ENCODE measurements at places on chromosomes 16 and 17. TPM values are rescaled to one million over a fixed set of nuclear protein-coding genes. Genes with fewer than 3 reads are reported as not detected.

Gene CTRB2
- not detected for total RNA-seq

Gene GALR2
- 0.60 TPM for total RNA-seq

Gene KIFC3
- total RNA-seq: 49.7 TPM

Gene NOG
- total RNA-seq: 10.7 TPM

- H3K27me3 ChIP-seq: no peaks in the 10 kb centered on the region
- DNase-seq: no peak
- H3K36me3 ChIP-seq: no peaks in the 10 kb centered on the region
- peaks cover 10% of the 10 kb centered on the region for H3K4me1 ChIP-seq
- H3K27ac ChIP-seq: no peak overlapping the region
Measured at GRCh38 chr16:1766231-1766630, 5.1 kb downstream of the NME3 start.

GRCh38 chr17:82713071-82713723 is 3.3 kb upstream of the FN3KRP start:
- no peak overlapping the region for H3K4me3 ChIP-seq
- no peak overlapping the region for H3K27ac ChIP-seq
- peaks cover 8% of the 10 kb centered on the region for H3K4me1 ChIP-seq
- DNase-seq: no peak
- no peaks in the 10 kb centered on the region for H3K27me3 ChIP-seq

Measured in hepatocyte (in vitro differentiated cells).